Pericardium fibroblast (primary cell): ENCODE measurements at places on chromosomes 11 and 22. TPM values are rescaled to one million over a fixed set of nuclear protein-coding genes. Genes with fewer than 3 reads are reported as not detected.

Gene SLC17A6
- not detected in 2 replicates for total RNA-seq

Gene RHOG
- 52.0 and 54.7 TPM in 2 replicates for total RNA-seq

Gene RELA
- 36.7 and 42.9 TPM in 2 replicates for total RNA-seq

Gene CCND1
- total RNA-seq = 57.2 and 64.0 TPM in 2 replicates

Gene PIK3IP1
- 16.9 and 17.3 TPM in 2 replicates for total RNA-seq

Gene INS
- not detected in 2 replicates for total RNA-seq

Gene DRD4
- not detected in 2 replicates for total RNA-seq

Gene TENM4
- 0.35 and 9.3 TPM in 2 replicates for total RNA-seq

Gene VSIG10L2
- under 0.01 TPM in 1 of 2 replicates, not detected in the other for total RNA-seq

Gene RAG1
- 0.12 and 0.43 TPM in 2 replicates for total RNA-seq

Gene LTBP3
- 165 and 206 TPM in 2 replicates for total RNA-seq

Gene GATD1
- total RNA-seq = 34.0 and 46.0 TPM in 2 replicates

Gene TYMP
- total RNA-seq = 46.3 and 57.6 TPM in 2 replicates

Gene UQCR10
- 75.6 and 81.1 TPM in 2 replicates for total RNA-seq

Gene HBD
- not detected in 2 replicates for total RNA-seq

Gene TSSK2
- not detected in 2 replicates for total RNA-seq

Gene POU2AF2
- not detected in 2 replicates for total RNA-seq

Gene CHST1
- total RNA-seq = 6.3 and 7.2 TPM in 2 replicates

Gene SCUBE2
- 0.68 and 2.8 TPM in 2 replicates for total RNA-seq

Gene STARD10
- 7.7 and 19.7 TPM in 2 replicates for total RNA-seq

Gene TMEM25
- 10.3 and 13.1 TPM in 2 replicates for total RNA-seq

Gene LRRC74B
- total RNA-seq = not detected in 2 replicates

Gene MUC2
- not detected in 2 replicates for total RNA-seq

Gene GRIA4
- total RNA-seq = not detected in 2 replicates

Gene TNNI2
- 0.94 TPM in 1 of 2 replicates, not detected in the other for total RNA-seq

Gene KRTAP5-11
- total RNA-seq = not detected in 2 replicates

Gene HPX
- total RNA-seq = not detected in 2 replicates

Gene MRGPRX3
- not detected in 2 replicates for total RNA-seq
